ENCODE measurements at places on chromosomes 4 and X. TPM values are rescaled to one million over a fixed set of nuclear protein-coding genes. Genes with fewer than 3 reads are reported as not detected.
A peak's percentile ranks its signal among the peaks of the same experiment; 100 is the strongest.

The PASD1 gene
- not detected for total RNA-seq

The ASB12 gene
- not detected for total RNA-seq

The RAB40AL gene
- 0.40 TPM for total RNA-seq

The EXOC1L gene
- total RNA-seq, result not detected

The TMEM156 gene
- total RNA-seq, result 32.1 TPM

The CFAP47 gene
- total RNA-seq, result not detected

The AREG gene
- total RNA-seq, result 203 TPM

The BEX2 gene
- 2.8 TPM for total RNA-seq

The SHISA3 gene
- total RNA-seq, result 33.5 TPM

The RTL5 gene
- 0.23 TPM for total RNA-seq

DNA sequence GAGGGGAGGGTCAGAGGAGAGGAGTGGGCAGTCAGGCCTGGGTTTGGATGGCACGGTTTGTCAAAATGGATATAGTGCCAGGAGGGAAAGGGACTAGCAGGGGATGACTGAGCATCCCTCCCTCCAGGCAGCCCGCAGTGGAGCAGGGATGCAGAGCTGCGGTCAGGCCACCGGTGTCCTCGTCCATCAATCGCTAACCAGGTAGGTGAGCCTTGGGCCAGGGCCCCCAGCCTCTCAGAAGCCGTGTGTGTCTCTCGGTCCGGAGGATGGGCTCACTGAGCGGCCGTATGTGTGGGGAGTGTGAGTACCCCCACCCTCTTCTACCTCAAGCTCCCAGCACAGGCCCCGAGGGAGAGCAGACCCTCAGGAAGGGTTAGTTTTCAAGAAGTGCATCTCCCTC is 538 bp upstream of the CYTL1 start:
- H3K4me3 ChIP-seq, result no peak overlapping the region
- no peak overlapping the region for H3K27ac ChIP-seq
- H3K36me3 ChIP-seq, result no peaks in the 10 kb centered on the region
- H3K4me1 ChIP-seq, result 0 out of 2 replicates have a peak, but pooled peaks cover 10% of the 10 kb centered on the region
- peaks cover 22% of the 10 kb centered on the region for H3K27me3 ChIP-seq

DNA sequence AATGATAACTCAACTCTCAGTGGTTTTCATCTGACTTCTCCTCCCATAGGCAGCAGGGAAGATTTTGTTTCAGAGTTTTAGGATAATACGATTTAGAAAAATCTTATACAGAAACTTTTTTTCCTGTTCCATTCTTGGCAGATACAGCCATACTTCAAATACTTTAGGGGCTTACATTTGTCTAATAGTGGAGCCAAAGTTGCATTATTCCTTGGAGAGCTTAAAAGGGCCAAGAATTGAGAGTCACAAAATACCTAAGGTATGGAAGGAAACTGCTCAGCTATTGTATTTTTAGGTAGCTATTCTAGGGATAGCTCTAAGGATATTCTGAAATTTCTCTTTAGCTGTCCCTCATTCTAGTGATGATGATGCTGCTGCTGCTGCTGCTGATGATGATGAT is 132.9 kb upstream of the PTCHD1 start:
- H3K27me3 ChIP-seq, result peaks cover 24% of the 10 kb centered on the region
- H3K4me3 ChIP-seq, result no peak overlapping the region
- H3K27ac ChIP-seq, result no peak overlapping the region
- DNase-seq, result no peak

GRCh38 chr4:143654571-143654970 is 45.9 kb downstream of the FREM3 start:
- H3K27ac ChIP-seq, result no peak overlapping the region
- no peak overlapping the region for H3K4me3 ChIP-seq
- no peaks in the 10 kb centered on the region for H3K4me1 ChIP-seq
- no peaks in the 10 kb centered on the region for H3K27me3 ChIP-seq
- H3K36me3 ChIP-seq, result no peaks in the 10 kb centered on the region

GRCh38 chr4:175946472-175947116 is 119.0 kb upstream of the WDR17 start:
- no peaks in the 10 kb centered on the region for H3K27me3 ChIP-seq
- no peaks in the 10 kb centered on the region for H3K36me3 ChIP-seq
- no peak overlapping the region for H3K4me3 ChIP-seq
- no peak for DNase-seq

GRCh38 chr4:131002132-131002531 is 1906.2 kb downstream of the C4orf33 start:
- peaks cover 24% of the 10 kb centered on the region for H3K4me1 ChIP-seq
- DNase-seq, result peak; percentile 29
- H3K36me3 ChIP-seq, result no peaks in the 10 kb centered on the region

DNA sequence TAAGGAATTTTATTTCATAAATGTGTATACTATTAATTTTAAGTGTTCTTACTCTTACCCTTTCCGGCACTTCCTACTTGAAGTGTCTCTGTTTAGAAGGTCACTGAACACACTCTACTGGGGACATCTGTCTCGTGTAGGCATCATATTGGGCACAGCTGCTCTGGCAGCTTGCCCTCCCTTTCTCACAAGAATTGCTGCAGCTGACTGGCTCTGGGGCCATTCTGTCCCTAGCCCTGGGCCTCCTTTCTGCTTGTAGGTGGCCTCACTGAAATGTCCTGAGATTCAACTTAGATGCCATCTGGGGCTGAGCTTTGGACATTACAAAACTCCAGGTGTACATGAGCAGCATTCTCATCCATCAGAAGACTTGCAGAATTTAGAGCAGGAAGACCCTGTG is 49.6 kb downstream of the SMAD1 start:
- no peak overlapping the region for H3K27ac ChIP-seq
- H3K4me3 ChIP-seq, result no peak overlapping the region
- H3K27me3 ChIP-seq, result no peaks in the 10 kb centered on the region
- DNase-seq, result no peak
- no peaks in the 10 kb centered on the region for H3K36me3 ChIP-seq
- H3K4me1 ChIP-seq, result peaks cover 27% of the 10 kb centered on the region

DNA sequence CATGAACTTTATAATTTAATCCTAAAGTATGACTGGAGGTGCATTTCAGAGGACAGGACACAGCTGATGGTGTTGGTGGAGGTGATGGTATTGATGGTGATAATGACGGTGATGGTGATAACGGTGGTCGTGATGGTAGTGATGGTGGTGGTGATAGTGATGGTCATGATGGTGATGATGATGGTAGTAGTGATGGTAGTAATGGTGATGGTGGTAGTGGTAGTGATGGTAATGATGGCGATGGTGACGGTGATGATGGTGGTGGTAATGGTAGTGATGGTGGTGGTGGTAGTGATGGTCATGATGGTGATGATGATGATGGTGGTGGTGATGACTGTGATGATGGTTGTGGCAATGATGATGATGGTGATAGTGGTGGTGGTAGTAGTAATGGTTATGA is 40.4 kb downstream of the SLC2A9 start:
- H3K27me3 ChIP-seq, result no peaks in the 10 kb centered on the region
- H3K4me3 ChIP-seq, result no peak overlapping the region
- H3K27ac ChIP-seq, result no peak overlapping the region
- H3K4me1 ChIP-seq, result no peaks in the 10 kb centered on the region
- DNase-seq, result no peak

- H3K4me3 ChIP-seq, result no peak overlapping the region
- H3K27ac ChIP-seq, result no peak overlapping the region
- no peaks in the 10 kb centered on the region for H3K36me3 ChIP-seq
- H3K27me3 ChIP-seq, result 0 out of 2 replicates have a peak, but pooled peaks cover 11% of the 10 kb centered on the region
- no peaks in the 10 kb centered on the region for H3K4me1 ChIP-seq
Measured at GRCh38 chrX:39677585-39677977, 420.2 kb downstream of the BCOR start.

- peak; percentile 20 for DNase-seq
- H3K4me1 ChIP-seq, result no peaks in the 10 kb centered on the region
- H3K27me3 ChIP-seq, result peaks cover 19% of the 10 kb centered on the region
- no peak overlapping the region for H3K27ac ChIP-seq
- no peak overlapping the region for H3K4me3 ChIP-seq
Measured at GRCh38 chr4:181219783-181220416, 1023.3 kb upstream of the TENM3 start.

GRCh38 chr4:41776466-41776865 is 27.9 kb upstream of the PHOX2B start:
- no peak for DNase-seq
- H3K4me3 ChIP-seq, result no peak overlapping the region
- H3K27me3 ChIP-seq, result peaks cover 21% of the 10 kb centered on the region
- H3K4me1 ChIP-seq, result no peaks in the 10 kb centered on the region

- H3K4me3 ChIP-seq, result no peak overlapping the region
- H3K36me3 ChIP-seq, result no peaks in the 10 kb centered on the region
- peaks cover 18% of the 10 kb centered on the region for H3K4me1 ChIP-seq
- no peak overlapping the region for H3K27ac ChIP-seq
- H3K27me3 ChIP-seq, result no peaks in the 10 kb centered on the region
Measured at GRCh38 chrX:38985375-38985774, 184.1 kb downstream of the MID1IP1 start.

DNA sequence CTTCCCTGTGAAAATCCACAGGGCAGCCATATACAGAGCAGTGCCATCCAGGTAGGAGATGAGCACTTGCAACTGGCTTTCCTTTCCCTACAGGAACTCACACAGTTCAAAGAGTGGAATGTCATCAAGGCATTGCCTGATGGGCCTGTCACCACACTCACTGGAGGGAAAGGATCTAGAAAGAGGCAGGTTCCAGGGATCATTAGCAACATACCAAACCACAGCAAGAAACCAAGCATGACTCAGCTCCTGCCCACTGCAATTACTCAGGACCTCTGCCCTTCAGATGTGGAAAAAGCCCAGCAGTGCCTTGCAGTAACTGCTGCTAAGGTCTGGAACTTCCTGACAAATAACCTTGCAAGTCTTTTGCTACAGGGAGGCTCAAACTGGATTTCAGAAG is 101.2 kb downstream of the ZNF674 start:
- H3K4me1 ChIP-seq, result peaks cover 25% of the 10 kb centered on the region
- no peaks in the 10 kb centered on the region for H3K27me3 ChIP-seq
- H3K36me3 ChIP-seq, result no peaks in the 10 kb centered on the region
- peak; percentile 85 for DNase-seq

DNA sequence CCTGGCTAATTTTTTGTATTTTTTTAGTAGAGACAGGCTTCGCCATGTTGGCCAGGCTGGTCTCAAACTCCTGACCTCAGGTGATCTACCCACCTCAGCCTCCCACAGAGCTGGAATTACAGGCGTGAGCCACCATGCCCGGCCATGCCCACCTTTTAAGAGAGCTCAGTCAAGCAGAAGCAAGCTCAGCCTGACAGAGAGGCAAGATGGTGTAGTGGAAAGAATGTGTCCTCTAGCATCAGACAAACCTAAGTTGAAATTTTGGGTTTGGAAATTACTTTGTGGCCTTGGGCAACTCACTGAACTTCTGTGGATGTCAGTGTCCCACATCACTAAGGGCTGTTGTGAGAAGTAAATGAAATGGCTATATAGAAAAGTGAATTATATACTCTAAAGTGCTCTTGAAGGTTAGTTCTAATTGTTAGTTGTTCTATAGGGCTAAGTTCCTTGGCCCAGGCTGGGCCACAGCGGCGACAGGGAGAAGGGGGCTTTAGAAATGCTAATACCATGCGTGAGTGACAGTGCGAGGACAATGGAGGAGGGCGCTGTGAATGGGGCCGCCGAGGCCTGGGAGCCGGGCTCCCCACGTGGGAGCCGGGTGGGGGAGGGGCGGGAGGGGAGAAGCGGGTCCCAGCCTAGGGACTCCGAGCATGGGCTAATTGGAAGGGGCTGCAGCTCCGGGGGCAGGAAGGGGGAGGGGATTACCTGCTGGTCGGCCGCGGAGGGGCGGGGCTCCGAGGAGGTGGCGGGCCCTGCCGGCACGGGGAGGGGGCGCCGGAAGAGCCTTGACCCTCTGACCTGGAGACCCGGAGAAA is 15.6 kb downstream of the PJA1 start:
- H3K36me3 ChIP-seq, result no peaks in the 10 kb centered on the region
- peak overlapping the region; percentile 96 for H3K27ac ChIP-seq
- DNase-seq, result no peak
- H3K4me1 ChIP-seq, result peaks cover 43% of the 10 kb centered on the region

DNA sequence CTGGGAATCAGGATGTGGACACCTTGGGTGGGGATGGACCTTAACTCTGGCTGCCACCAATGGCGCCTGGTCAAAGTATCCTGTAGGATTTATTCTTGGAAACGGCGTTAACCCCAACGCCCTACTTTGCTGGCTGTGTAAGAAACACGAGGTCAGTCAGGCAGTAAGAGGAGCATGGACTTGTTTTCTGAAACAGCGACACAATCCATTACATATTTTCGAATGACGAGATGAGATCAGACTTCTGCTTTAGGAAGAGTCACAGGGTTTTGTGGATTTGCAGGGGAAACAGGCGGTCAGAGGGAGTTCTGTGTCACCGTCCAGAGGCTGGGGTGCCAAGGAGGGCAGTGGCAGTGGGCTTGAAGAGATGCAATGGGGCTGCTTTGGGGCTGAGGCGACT is 92.2 kb downstream of the TBL1X start:
- no peaks in the 10 kb centered on the region for H3K36me3 ChIP-seq
- no peak overlapping the region for H3K4me3 ChIP-seq
- H3K27me3 ChIP-seq, result no peaks in the 10 kb centered on the region
- DNase-seq, result no peak

GRCh38 chr4:185817403-185817818 is 5.4 kb upstream of the SORBS2 start:
- H3K27ac ChIP-seq, result no peak overlapping the region
- no peaks in the 10 kb centered on the region for H3K4me1 ChIP-seq
- DNase-seq, result no peak

- peak overlapping the region; percentile 73 for H3K27ac ChIP-seq
- DNase-seq, result no peak
- H3K4me3 ChIP-seq, result peak overlapping the region; percentile 74
Measured at GRCh38 chr4:113978105-113978504, 1.3 kb downstream of the ARSJ start.

- no peak overlapping the region for H3K4me3 ChIP-seq
- H3K36me3 ChIP-seq, result no peaks in the 10 kb centered on the region
- H3K4me1 ChIP-seq, result no peaks in the 10 kb centered on the region
- H3K27me3 ChIP-seq, result no peaks in the 10 kb centered on the region
Measured at GRCh38 chrX:148784856-148785255, 284.4 kb downstream of the AFF2 start.

GRCh38 chr4:108172231-108172752 is 3.6 kb upstream of the LEF1 start:
- H3K27me3 ChIP-seq, result peaks cover 48% of the 10 kb centered on the region
- DNase-seq, result no peak
- H3K27ac ChIP-seq, result no peak overlapping the region
- H3K36me3 ChIP-seq, result no peaks in the 10 kb centered on the region
- H3K4me3 ChIP-seq, result peak overlapping the region; percentile 66

DNA sequence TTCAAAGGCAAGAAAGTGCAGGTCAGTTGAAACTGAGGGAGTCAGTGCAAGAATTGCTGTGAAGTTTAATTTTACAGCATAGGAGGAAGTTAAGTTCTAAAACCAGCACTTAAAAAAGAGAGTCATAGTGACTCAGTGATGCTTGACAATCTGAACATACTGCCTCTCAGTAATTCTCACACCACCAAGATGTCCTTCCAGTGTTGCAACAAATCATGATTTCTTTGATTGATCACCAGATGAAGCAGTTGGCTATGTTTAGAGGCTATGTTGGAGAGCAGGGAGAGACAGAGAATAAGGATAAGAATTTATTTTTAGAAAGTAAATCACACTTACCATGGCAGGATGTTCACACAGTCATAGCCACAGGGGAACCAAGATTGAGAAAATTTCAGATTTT is 13.2 kb downstream of the TRIM2 start:
- no peak for DNase-seq
- peaks cover 21% of the 10 kb centered on the region for H3K4me1 ChIP-seq
- no peaks in the 10 kb centered on the region for H3K36me3 ChIP-seq
- H3K27ac ChIP-seq, result peak overlapping the region; percentile 25
- H3K27me3 ChIP-seq, result no peaks in the 10 kb centered on the region
